ENCODE measurements at places on chromosomes 12 and 14. TPM values are rescaled to one million over a fixed set of nuclear protein-coding genes. Genes with fewer than 3 reads are reported as not detected.

The ARMH4 gene
- 3.4 TPM for total RNA-seq

The TBC1D30 gene
- 5.9 TPM for total RNA-seq

The ESPL1 gene
- total RNA-seq = 0.67 TPM

The PRB4 gene
- not detected for total RNA-seq

- DNase-seq = no peak
Measured at GRCh38 chr14:70130482-70130881, 58.3 kb downstream of the SLC8A3 start.

DNA sequence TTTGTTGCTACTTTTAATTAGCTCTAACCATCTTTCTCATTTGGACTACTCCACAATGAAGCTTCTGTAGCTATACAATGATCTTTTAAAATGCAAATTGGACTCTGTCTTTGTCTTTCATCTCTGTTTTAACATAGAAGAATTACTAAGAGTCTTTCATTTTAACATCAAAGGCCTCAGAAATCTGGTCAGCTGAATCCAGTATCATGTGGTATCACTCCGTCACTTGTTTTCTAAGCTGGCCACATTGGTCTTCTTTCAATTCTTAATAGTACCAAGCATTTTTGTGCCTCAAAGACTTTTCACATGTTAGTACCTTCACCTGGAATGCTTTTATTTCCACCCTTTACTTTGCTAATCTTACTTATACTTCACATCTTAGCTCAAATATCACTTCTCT is 95.5 kb upstream of the SLC16A7 start:
- no peak for DNase-seq

GRCh38 chr12:43921666-43922337 is 85.9 kb downstream of the TMEM117 start:
- DNase-seq = no peak

DNA sequence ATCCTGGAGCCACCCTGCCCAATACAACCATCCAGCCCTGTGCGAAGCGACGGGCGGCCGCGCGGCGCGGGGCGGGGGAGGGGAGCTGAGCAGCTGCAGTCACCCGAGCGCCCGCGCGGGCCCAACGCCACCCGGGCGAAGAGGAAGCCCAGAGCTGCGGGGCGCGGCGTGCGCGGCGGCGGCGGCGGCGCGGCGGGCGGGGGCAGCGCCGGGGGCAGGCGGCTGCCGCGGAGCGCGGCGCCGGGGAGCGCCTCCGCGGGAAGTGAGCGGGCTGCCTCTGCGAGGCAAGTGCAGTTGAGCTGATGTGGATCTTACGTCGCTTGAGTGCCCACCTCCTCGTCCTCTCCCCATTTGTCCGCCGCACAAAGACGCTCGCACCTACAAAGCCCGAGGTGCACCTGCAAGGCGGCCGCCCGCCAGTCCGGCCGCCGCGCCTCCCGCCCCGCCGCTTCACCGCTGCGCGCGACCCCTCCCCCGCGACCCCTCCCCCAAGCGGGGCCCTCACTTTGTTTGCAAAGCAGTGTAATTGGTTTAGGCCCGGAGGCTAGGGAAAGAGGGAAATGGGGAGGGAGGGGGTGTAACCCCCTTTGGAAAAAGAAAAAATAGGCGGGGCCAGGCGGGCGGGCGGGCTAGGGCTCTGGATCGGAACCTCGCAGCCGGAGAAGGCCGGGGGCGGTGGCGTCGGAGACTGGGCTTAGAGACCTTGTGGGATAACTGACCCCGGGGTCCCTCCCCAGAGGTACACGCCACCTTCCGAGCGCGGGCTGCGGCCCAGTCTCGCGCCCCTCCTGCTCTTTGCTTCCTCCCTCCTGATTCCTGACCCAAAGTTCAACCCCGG is at the start of the genes FOXA1 and TTC6:
Gene FOXA1, minus strand, starts transcription at position 279 of the 838 bp plus-strand sequence. Its CDS starts 277 bp downstream, at position 2.
Gene TTC6, plus strand, starts transcription at position 659 of the 838 bp plus-strand sequence. CDS start 26,436 bp downstream, outside the sequence.
- DNase-seq = no peak

DNA sequence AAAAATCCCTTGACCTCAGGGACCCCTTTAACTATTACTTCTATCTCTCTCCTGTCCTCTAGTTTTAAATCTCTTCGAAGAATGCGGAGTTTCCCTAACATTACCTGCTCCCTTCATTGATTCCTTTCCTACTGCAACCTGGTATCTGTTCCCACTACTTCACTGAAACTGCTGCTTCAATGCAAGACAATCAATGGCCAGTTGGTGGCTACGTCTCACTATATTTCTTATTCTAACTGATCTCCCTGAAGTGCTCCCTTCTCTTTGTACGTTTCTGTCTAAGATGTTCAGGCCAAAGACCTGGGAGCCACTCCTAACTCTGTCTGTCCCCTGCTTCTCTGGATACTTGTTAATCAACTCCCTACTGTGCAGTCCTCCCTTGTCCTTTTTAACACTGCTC is 10.3 kb upstream of the KCNA1 start:
- DNase-seq = no peak

- DNase-seq = no peak
Measured at GRCh38 chr14:50874757-50875156, 2.9 kb downstream of the ABHD12B start.

DNA sequence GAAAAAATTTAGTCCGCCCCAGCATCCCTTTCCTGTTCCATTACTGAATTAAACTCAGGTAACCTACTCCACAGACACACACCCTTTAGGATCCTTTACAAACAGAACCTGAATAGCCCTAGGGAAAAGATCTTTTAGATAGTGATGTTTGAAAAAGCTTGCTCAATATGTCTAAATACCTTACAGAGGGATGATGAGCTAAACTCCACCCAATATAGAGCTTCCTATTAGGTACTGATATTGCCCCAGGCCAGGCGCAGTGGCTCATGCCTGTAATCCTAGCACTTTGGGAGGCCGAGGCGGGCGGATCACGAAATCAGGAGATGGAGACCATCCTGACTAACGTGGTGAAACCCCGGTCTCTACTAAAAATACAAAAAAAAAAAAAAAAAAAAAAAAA is 50.1 kb downstream of the FERMT2 start:
- DNase-seq = no peak

GRCh38 chr14:37376944-37377609 is 179.3 kb downstream of the MIPOL1 start:
- no peak for DNase-seq

GRCh38 chr12:1147821-1148220 is 156.8 kb downstream of the ERC1 start:
- DNase-seq = no peak

DNA sequence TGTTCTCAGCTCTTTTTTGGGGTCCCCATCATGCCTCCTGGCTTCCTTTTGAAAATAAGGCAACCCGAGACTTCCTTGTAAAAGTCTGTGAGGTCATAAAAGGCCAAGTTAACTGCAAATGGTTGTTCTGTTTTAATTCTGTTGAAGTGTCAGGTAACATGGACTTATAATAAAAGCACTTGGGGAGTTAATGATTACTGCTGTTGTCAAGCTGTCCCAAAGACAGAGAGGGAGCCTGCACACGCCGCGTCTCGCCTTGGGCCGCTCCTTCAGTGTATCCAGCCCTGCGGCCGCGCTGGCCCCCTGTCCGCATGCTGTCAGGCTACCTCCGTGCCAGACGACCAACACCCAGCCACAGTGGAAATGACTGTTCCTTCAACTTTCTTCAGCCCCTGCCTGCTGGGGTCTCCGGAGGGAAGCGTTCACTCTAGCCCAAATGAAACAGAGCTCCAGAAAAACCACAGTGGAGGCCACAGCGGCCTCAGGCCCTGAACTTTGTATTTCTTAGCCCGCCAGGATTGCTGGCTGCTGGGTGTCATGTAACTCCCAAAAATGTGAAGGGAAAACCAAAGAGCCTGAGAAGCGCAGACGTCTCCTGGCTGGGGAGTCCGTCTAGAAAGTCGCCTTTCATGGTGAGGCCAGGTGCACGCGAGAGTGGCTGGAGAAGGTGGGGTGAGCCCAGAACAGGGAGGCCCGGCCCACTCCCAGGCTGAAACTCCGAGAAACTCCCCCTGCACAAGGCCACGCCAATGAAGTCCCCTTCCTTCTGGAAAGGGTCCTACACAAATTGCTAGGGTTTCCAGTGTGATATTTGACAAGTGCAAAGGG is 189.1 kb downstream of the ZFP36L1 start:
- DNase-seq = no peak

DNA sequence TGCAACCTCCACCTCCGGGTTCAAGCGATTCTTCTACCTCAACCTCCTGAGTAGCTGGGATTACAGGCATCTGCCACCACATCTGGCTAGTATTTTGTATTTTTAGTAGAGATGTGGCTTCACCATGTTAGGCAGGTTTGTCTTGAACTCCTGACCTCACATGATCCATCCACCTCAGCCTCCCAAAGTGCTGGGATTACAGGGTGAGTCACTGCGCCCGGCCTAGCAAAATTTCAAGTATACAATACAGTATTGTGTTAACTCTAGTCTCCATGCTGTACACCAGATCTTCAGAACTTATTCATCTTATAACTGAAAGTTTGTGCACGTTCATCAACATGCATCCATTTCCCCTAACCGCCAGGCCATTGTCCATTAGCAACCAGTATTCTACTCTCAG is 115.1 kb upstream of the MDGA2 start:
- no peak for DNase-seq

- DNase-seq = no peak
Measured at GRCh38 chr12:93759512-93760081, 82.4 kb downstream of the CRADD start.

DNA sequence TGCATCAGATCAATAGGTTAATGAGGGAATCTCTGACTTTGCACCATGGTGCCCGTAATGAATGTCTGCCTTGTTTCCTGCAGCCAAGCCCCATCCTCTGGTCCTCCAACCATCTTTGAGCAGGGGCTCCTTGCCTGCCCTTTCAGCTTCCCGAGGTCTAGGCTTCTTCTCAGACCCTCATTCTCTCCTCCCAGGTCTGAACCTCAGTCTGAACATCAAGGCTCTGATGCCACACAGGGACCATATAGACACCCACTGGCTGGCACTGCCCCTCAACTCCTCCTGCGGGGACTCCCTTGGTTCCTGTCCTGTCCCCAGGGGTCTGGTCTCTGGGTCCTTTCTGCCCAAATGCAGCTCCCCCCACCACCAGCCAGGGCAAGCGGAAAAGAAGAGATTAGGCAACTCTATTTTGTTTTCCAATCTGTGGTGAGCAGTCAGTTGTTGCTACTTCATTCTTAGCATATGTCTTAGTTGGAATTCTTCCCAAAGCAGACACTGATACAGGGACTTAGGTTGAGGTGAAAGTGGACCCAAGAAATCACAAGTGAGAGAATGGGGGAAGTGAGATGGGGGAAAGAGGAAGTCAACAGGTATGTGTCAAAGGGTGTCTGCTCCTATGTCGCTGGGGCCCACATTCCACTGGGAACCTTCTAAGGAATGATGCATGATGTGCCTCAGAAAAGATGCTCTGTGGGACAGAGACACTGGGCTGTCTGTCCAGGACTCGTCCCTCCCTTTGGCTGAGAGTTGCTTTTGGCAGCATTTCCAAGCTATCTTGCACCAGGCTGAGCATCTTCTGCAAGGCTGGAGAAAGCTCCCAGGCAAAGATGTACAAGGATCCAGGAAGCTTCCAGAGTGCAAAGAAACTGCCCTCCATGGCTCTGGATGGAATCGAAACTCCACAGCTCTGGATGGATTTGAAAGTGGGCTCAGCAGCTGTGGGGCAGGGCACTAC is 1096.5 kb upstream of the TMEM132C start:
- DNase-seq = no peak

GRCh38 chr12:102118874-102119273 is 1.0 kb downstream of the NUP37 start:
- DNase-seq = no peak

DNA sequence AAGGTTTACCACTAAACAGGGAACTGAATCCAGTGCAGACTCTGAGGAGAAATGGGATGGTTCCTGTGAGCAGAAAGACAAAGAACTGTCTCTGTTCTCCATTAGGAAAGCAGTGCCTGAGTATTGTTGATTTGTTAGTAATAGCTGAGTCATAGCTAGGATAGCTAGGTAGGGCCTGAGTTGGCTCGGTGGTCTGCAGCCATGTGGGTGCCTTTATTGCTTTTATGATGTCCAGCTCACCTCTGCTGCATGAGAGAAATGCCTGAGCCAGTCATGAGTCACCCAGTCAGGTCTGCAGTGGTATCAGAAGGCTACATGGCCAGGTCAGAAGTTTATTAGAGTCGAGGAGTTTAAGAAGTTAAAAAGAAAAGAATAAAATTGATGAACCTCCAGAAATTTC is 24.2 kb downstream of the TRHDE start:
- DNase-seq = no peak

DNA sequence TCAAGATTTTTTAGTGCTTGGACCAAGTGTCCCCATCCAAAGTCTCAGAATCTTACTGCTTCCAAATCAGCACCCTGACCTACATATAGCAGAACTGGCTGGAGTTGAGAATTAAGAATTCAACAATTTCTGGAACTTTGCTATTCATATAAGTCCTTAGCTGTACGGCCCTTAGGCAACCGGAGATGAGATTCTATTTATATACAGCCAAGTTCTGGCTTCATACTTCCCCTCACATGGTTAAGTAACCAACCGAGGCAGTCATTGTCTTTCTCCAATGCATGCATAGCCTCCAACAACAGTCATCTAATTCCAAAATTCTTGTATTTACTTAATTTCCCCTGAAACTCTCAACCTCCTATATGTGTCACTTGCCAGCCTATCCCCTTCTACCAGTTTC is 76.6 kb downstream of the SINHCAF start:
- no peak for DNase-seq

DNA sequence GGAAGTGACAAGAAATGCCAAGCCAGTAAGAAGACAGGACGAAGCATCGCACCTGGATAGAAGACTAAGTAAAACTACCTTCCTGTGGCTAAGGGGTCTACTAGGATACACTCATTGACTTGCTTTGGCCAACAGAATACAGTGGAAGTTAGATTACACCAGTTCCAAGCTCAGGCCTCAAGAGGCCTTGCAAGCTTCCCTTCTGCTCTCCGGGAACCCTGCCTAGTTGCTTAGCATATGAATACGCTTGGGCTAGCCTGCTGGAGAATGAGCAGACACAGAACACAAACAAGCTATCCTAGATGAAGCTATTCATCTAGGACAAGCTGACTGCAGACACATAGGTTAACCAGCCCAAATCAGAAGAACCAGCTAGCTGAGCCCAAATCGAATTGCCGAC is 97.0 kb downstream of the DPF3 start:
- peak; percentile 3 for DNase-seq

Data from mesenteric fat pad (tissue), 1 donor.